Activated CD8-positive, alpha-beta T cell treated with anti-CD3 and anti-CD28 coated beads for 36 hours (primary cell): ENCODE measurements at places on chromosomes 7 and 10.
A peak's percentile ranks its signal among the peaks of the same experiment; 100 is the strongest.

DNA sequence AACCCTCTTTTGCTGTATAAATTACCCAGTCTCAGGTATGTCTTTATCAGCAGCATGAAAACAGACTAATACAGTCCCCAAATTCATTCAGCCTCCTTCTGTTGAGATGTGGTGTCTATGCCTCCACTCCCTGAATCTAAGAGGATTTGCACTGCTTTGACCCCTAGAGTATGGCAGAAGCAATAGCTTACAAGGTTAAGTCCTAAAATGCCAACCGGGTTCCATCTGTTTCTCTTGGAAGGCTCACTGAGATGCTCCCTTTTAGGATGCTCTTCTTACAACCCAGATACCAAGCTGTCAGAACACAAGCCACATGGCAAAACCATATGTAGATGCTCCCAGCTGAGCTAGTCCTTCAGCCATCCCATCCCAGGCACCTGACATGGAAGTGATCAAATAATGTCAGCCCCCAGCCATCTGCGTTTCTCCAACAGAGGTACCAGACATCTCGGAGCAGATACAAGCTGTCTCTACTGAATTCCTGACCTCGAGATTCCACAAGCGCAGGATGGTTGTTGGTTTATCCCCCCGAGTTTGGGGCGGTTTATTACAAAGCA lies 20.2 kb downstream of the CALN1 start:
- no peak for DNase-seq

DNA sequence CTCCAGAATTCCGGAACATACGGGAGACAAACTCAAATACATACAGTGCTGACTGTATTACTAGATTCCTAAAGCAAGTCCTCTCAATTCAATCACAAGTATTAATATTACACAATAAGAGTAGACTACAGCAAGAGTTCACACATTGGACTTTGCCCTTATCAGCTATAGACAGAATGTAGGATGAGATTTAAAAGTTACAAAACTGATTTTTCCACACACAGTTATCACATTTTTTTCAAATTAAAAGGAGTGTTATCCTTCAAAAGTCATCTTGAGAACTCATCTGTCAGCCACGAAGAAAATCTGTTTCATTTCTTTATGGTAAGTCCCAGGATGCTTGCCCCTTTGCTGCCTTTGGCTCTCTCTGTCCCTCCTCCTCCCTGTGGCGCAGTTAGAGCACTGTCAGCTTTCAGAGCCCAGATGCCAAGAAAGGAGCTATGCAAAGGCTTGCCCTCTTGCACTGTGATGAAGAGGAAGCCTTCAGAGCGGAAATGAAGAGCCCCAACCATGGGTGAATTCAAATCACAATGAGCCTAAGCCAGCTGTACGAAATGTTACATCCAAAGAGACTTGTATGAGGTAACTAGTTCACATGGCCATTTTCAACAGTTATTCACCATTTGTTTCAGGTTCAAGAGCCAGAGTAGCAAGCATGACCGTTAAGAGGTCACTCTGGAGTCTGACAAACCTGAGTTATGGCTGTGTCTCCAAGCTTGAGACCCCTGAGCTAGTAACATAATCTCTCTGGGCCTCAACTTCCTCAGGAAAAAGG lies 10.7 kb downstream of the NCOA4 start:
- peak; percentile 19 for DNase-seq

GRCh38 chr7:127882313-127882920 lies 148.8 kb downstream of the LRRC4 start:
- no peak for DNase-seq

- no peak for DNase-seq
These were observed 105.5 kb downstream of the TRIM24 start for GRCh38 chr7:138565451-138566114.

- no peak for DNase-seq
These were observed 95.3 kb upstream of the CARD11 start for GRCh38 chr7:3138997-3139396.

DNA sequence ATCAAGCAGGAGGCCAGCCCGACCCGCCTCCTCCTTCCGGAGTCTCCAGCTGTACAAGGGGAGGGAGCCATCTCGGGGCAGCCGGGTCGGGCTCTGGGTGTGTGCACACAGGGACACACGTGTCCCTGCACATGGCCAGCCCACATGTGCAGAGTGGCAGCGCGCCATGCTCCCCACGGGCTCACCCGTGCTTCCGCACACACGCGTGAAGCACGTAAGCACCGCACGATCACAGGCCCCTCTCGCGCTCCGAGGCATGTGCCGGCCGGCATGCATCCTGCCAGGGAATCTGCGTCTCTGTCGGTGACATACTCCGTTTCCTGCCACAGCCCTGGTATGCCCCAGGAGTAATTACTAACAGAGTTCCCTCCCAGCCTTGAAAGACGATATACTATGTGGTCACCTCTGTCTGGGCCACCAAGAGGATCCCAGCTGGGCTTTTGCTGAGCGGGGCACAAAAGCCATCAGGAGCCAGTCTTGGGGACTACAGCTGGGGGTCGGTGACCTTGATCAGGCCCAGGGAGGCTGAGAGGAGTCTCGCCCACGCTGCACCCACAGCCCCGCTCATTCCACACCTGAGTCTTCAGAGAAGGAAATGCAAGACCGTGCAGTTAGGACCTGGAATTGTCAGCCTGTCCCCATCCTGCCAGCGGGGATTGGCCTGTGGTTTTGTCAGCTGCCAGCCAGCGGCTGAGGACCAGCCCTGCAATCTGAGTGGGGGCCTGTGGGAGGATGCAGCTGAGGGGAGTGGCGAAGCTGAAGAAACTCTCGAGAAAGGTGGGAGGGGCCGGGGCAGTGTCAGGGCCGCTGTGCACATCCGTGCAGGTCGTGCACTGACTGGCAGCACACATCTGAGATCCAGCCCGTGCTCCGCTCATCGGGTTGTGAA lies 11.0 kb upstream of the LFNG start:
- DNase-seq, result peak; percentile 89

- DNase-seq, result peak; percentile 85
These were observed 2.7 kb downstream of the KCNIP2 start for GRCh38 chr10:101840741-101841453.

GRCh38 chr7:127582361-127582760 lies 3.0 kb downstream of the GCC1 start:
- no peak for DNase-seq

DNA sequence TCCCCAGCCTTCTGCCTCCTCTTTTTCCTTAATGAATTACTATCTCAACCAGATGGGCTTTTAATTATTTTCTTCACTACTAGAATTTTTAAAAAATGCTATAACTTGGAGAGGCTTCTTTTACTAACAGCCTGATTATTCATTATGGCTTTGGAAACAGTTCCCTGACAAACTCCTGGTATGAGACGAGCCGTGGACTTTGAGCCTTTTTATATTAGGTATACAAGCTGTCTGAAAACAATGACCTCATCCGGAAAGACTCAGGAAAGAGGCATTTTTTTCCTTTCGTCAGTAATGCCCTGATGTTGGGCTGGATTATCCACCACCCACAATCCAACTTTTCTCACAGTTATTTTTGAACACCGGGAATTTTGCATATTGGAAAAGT lies 26.7 kb upstream of the ABLIM1 start:
- no peak for DNase-seq

GRCh38 chr7:105016709-105017656 lies 3.0 kb downstream of the KMT2E start:
- no peak for DNase-seq

DNA sequence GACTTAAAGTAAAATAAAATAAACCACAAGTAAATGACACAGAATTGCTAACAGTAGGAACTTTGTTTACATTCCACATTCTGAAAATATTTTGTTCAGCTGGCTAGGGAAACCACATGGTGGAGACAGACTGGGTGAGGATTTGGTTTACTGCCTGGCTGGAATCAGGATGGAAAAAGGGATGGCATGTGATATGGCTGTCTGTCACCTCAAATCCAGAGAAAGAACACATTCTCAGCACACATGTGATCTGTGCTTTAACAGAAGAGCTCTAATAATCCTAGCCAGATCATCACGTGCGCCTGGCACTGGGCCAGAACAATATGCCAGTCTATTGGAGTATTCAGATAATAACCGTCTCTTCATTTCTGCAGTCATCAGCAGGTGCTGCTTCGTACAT lies 90.9 kb upstream of the PIP4K2A start:
- no peak for DNase-seq

DNA sequence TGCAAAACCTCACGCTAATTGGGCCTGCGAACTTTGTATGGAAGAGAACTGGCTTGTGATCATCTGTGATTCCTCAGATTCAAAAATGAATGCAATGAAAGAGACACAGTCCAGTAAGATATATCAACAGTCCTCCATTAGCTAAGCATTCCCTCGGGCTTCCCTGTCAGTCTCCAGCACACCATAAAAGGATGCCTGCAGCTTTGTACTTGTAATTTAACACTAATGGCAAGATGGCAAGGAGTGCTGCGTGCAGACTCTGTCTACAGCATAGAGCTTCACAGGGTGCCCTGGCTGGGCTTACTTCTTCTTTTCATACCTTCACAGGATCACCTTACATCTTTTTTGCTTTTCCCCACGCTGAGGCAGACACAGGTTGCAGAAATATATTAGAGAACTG lies 200.0 kb downstream of the GFRA1 start:
- DNase-seq, result no peak

GRCh38 chr7:151925446-151926335 lies 30.6 kb upstream of the GALNTL5 start:
- DNase-seq, result peak; percentile 33

DNA sequence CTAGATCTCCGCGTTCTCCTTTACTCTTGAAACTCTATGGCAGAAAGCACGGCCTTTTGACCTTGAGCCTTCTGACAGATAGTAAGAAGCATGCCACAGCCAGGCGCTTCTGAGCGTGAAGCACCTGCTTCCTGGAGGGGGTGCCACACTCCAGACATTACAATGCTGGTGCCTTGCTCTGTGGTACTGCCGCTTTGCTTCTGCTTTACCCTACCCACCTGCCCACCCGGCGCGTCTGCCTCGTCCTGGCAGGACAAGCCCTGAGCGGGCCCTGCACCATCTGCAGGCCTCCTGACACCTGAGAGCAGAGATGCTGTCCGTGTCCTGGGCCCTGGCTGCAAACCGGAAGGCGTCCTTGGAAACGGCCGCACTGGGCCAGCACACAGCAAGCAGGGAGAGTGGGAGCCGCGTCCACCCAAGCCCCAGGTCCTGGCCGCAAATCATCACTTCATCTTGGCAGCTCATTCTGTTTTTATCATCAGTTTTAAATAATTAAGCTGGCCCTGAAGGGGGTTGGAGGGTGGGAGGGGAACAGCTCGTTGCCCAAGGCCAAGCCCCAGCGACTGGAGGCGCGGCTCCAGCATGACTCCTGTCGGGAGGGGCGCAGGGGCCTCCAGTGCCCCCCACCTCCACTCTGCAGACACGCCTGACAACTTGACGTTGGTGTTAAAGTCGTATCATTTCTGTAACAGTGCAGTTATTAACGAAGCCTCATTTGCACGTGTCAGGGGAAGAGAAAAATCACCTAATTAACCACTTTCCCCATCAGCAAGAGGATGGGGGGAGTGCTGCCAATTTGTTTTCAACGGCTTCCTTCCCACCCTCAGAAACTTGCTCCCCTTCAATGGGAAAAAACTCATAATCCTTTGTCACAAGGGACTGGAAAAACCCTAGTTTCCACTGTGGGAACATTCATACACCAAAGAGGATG lies 132.2 kb downstream of the MAD1L1 start:
- DNase-seq, result peak; percentile 73

DNA sequence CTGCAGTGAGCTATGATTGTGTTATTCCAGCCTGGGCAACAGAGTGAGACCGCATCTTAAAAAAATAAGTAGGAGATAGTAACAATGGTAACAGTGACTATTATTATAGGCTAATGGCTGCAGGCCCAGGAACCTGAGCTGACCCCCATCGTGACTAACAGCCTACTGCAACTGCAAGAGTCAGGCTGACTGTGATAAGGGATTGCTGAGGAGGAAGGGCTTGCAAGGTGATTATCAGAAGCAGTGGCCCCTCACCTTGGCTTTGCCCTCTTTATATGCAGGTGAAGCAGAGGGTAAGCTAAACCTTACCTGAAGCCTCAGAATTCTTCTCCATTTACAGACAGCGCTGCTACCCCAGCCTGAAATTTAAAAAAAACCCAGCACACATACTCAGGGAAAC lies 83.9 kb upstream of the SDK1 start:
- DNase-seq, result no peak

- DNase-seq, result no peak
These were observed 539.4 kb downstream of the PARD3 start for GRCh38 chr10:34275626-34276130.

GRCh38 chr10:97991871-97992270 lies 38.5 kb downstream of the CRTAC1 start:
- no peak for DNase-seq

GRCh38 chr10:78960316-78960800 lies 108.4 kb upstream of the ZMIZ1 start:
- no peak for DNase-seq

- DNase-seq, result no peak
These were observed 3.8 kb downstream of the WIPI2 start for GRCh38 chr7:5193880-5194279.

DNA sequence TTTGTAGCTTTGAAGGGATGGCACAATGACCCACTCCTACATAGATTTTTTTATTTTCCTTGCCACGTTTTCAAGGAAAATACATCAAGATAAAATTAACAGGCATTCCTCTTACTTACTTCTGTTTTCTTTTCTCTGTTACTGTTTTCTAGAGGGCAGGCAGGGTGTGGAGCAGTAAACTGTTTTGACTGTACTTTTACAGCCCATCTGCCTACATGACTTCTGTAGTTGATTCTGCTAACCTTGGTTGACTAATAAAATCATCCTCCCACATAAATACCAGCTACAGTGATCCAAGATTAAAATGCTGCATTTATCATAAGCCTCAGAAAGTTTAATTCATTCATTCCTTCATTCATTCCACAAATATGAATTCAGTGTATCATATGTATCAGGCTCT lies 158.5 kb downstream of the TRIL start:
- no peak for DNase-seq

GRCh38 chr10:12243864-12244620 lies 48.1 kb downstream of the CDC123 start:
- peak; percentile 11 for DNase-seq

DNA sequence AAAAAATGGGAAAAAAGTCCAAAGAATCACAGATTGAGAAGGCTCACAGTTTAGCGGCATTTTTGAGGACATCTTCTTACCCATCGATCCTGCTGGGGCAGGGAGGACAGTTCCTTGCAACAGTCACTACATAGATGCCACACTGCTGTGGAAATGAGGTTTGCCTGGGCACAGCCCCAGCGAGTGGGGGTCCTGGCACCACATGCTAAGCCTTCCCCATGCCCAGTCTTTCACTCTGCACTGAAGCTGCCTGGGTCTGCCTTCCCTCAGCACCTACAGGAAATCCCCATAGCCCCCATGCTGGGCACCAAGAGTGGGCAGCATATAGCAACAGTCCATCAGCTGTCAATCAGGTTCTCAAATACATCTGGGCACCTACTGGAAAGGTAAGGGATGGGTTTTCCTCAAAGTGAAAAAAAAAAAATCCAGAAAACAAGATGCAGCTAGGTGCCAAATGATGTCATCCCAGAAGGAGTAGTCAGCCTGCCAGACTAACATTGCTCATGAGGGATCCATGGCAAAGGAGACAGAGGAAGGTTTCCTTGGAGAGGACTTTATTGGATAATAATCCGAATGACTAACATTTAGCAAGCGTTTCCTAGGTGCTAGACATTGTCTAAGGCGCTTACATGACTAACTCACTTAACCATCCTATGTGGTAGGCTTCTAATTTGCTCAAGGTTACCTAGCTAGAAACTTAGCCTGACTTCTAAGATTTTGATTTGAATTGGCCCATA lies 125.7 kb upstream of the CXCL12 start:
- DNase-seq, result no peak

GRCh38 chr10:11097686-11098085 lies 80.0 kb downstream of the CELF2 start:
- DNase-seq, result peak; percentile 33
